ENCODE measurements at places on chromosomes 13 and 19.

DNA sequence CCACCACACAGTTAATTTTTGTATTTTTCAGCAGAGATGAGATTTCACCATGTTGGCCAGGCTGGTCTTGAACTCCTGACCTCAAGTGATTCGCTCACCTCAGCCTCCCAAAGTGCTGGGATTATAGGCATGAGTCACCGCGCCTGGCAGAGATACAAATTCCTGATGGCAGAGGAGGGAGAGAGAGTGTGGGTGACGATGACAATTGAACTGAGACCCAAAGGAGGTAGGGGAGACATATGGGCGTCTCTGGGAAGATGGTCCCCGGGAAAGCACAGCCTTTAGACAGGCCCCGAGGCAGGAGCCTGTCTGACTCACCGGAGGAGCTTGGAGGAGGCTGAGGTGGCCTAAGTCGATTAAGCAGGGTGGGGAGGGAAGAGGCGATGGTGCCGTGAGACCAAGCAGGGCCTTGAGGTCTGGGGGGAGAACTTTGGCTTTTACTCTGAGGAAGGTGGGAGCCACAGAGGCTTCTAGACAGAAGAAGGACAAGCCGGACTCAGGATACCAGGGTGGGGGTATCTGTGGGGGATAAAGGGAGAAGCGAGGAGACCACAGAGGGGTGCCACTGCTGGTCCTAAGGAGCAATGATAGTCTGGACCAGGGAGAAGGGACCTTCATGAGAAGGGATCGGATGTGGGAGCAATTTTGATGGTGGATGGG lies 38.2 kb downstream of the ARRDC2 start:
- no peak for DNase-seq

- no peak for DNase-seq
Observed at GRCh38 chr13:66974174-66974573, 256.0 kb downstream of the PCDH9 start.

DNA sequence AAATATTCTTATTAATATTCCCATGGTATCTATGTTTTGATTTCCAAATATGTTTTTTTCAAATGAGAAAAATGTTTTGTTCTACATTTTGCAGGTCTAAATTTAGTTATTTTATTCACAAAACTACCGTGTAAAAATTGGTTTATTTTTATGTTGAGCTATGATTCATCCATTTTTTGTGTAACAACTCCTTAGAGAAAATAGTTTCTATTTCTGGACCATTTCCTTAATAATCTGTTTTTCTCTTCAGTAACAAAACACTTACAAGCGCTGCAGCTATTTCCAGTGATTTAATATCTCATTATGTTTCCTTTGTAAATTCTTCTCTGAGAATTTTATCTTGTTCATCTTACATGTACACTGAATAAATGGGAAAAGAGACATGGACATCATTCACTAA lies 550.7 kb upstream of the SLITRK5 start:
- no peak for DNase-seq

DNA sequence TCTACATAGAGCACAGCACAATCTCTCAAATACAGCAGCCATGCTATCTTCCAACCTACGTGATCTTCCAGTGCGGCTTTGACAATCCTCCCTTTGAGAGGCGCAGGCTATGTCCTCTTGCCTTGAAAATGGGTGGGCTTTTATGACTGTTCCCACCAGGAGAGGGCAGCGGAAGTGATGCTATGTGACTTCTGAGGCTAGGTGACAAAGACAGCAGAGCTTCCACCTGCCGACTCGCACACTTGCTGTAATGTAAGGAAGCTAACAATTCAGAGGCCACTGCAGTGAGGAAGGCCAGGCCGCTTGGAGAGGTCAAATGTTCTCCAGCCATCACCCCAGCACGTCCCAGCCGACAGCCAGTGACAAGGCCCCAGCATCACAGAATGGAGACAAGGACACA lies 65.8 kb downstream of the MRPL57 start:
- no peak for DNase-seq

GRCh38 chr19:49422407-49423070 lies 702 bp downstream of the PTH2 start:
- no peak for DNase-seq

- no peak for DNase-seq
Observed at GRCh38 chr13:85976242-85976641, 177.0 kb upstream of the SLITRK6 start.

DNA sequence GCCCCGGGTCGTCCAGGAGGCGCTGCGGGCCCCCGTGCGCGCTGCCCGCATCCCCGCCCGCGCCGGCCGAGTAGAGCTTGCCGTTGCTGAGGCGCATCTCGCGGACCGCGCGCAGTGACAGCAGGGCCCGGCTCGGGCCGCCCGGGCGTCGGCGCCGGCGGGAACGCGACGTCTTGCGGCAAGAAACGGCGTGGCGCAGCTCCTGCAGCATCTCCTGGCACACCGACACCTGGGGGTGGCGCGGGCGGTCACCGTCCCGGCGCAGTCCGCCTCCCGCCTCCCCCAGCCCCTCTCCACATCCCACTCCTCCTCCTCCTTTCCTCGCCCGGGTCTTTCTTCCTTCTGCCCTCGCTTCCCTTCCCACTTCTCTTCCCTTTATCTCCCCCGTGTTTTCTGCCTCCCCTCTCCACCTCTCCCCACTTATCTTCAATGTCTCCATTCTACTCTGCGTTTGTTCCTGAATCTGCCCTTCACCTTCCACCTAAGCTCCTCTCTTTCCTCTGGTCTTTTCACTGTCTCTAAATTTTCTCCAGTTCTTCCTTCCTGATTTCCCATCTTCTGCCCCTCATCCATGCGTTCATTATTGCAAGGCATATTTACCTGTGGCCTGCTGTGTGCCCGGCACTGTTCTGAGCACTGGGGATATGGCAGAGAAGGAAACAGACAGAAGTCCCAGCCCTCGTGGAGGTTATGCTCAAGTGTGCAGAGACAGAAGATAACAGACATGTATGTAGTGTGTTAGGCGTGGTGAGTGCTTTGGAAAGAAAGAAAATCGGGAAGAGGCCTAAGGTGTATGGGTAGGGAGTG lies 5.2 kb upstream of the ATP1A3 start:
- no peak for DNase-seq

- DNase-seq = no peak
Observed at GRCh38 chr13:80224468-80224867, 116.5 kb downstream of the SPRY2 start.

DNA sequence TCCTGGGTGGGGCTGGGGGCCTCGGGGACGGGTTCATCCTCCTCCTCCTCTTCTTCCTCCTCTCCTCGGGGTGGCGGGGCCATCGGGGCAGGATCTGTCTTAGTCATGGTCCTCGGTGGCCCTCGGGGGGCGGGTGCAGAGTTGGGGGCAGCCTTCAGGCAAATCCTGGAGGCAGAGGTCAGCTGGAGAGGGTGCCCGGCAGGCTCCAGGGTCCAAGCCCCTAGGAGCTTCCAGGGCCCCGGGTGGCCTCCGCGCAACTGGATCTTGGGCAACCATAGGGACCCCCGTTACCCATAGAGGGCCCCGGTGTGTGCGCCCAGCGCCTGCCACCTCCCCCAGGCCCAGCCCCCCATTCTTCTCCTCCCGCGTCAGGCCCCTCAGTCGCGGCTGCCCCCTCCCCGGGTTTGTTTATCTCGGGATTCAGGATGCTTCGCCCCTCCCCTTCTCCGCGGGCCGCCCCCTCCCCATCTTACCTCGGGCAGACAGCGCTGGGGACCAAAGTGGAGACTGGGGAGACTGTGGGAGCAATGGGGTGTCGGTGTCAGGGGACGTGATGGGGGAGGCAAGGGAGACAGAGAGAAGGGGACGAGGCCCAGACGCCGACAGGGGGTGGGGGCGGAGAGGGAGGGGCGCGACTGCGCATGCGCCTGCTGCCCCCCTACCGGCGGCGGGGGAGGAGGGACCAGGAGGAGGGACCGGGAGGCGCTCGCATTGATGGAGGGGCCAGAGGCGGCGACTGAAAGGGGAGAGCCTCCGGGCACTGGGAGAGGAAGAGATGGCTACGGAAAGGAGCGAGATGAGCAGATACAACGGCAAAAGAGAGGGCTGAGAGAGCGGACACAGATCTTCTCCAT lies at the start of gene CLIP3:
Gene CLIP3, minus strand, starts transcription at position 623 of the 854 bp plus-strand sequence. Its CDS starts 516 bp downstream, at position 107.
- DNase-seq = peak; percentile 79

DNA sequence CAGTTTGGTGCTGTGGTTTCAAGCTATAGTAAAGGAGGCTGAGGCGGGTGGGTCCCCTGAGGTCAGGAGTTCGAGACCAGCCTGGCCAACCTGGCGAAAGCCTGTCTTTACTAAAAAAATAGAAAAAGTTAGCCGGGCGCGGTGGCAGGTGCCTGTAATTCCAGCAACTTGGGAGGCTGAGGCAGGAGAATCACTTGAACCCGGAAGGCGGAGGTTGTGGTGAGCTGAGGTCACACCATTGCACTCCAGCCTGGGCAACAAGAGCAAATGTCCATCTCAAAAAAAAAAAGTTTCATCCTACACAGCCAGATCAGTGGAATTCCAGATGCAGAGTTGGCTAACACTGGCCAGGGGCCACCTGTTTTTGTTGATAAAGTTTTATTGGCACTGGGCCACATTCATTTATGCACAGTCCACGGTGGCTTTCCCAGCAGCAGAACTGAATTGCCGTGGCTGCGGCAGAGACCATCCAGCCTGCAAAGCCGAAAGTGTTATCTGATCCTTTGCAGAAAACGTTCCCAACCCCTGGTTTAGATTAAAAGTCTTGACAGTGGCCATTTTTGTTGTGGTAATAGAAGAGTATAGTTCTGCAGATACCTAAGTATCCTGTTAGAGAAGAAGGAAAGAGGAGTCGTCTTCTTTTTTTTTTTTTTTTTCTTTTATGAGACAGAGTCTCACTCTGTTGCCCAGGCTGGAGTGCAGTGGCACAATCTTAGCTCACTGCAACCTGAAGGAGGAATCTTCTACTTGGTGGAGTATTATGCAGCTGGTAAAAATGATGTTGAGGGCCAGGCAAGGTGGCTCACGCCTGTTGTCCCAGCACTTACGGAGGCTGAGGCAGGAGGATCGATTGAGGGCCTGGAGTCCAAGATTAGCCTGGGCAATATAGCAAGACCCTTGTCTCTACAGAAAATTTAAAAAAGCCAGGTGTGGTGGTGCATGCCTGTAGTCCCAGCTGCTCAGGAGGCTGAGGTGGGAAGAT lies 8.7 kb downstream of the NCLN start:
- DNase-seq = no peak

DNA sequence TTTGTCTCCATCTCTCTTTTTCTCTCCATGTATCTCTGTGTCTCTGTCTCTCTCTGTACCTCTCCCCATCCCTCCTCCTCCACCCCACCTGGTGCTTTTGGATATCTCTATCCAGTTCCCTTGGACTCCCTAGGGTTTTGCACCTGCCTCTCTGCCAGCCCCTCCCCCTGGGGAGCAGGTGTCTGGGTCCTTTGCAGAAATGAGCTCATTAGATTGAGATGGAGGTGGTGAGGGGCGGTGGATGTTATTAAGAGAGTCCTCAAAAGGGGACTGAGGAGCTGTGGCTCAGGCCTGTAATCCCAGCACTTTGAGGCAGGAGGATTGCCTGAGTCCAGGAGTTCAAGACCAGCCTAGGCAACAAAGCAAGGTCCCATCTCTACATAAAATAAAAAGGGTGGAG lies 2.1 kb downstream of the KCNN4 start:
- DNase-seq = no peak

GRCh38 chr13:59635589-59635988 lies 528.1 kb downstream of the DIAPH3 start:
- DNase-seq = no peak

DNA sequence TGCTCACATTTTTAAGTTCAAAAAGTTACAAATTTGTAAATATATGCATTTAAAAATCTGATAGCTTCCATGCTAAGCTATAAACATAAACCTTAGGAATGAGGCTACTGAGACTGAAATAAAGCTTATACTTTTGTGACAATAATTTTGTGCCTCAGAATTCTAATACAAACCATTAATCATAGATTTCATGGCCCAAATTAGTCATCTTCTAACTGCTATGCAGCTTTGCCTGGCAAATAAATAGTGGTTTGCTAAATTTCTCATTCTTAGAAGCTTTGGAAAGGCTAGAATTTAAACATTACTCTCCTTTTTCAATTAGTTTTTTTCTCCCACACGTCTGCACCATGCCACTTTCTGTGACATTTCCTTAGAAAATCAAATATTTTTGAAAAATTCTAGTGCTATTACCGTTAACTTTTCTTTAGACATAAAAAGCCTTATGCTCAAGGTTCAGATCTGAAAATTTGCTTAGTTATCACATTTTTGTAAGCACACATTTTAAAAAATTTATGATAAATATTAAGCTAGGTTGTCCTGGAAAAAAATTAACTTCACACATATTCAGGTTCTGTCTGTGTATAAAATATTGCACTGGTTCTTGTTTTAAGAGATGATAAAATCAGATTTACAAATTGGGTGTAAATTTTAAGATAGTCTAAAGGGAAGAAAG lies 46.9 kb downstream of the FNDC3A start:
- no peak for DNase-seq

- no peak for DNase-seq
Observed at GRCh38 chr19:5355693-5356092, 15.1 kb upstream of the PTPRS start.

DNA sequence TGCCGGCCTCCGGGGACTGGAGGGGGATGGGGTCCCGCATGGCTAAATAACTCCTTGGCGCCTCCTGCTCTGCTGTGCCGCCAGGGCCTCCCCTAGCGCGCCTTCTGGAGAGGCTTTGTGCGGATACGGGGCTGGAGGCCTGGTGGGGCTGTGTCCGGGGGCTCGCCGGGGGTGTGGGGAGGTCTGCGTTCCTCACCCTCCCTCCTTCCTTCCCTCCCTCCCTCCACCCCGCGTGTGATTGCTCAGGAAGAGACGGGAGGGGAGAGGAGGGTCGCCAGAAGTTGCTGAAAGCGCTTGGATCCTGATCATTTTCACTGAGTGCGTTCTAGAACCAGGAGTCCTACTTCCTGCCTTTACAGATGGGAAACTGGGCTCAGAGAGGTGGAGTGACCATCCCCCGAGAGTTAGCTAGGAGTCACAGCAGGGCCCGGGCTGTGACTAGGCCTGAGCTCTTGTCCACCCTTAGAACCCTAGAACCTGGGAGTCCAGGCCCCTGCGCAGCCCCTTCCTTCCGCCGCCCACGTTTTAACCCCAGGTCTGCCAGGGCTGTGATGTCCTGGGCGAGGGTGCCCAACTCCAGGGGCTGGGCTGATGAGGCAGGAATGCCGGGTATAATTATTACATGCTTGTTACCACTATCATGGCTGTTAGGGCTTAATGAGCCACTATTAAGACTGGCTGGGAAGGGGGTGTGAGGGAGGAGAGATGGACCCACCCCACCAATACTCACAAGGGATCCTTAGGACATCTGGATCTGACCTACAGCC lies 782 bp upstream of the JUND start:
- no peak for DNase-seq

DNA sequence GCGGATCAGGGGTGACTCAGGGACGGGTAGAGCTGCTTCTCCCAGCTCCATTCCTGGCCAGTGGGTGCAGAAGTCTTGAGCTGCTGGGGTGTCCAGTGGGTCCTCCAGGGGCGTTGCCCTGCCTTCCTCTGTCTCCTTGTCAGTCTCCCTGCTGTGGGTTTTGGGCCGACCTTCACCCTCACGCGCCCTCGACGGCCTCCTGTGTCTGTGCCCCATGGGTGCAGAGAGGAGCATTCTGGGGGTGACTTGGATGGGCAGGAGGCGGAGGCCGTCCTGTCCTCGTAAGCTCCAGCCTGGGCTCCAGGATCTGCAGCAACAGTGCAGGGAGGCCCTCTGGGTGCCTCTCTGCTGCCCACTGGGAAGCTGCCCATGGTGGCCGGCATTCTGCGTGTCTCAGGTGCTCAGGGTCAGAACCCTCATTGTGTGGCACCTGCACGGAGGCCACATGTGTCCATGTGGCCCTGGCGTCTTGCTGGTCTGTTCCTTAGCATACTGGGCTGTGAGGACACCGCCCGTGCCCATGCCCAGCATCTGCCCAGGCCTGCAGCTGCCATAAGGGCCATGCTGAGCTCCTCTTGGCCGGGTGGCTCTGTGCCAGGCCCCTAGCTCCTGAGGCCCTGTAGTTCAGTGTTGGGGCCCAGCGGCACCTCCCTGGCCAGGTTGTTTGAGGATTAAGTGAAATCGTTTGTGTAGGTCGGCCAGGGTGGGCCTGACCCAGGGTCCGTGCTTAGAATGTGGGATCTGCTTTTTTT lies 17.3 kb downstream of the DOT1L start:
- peak; percentile 49 for DNase-seq
